ENCODE measurements at places on chromosomes 6 and 20.
A peak's percentile ranks its signal among the peaks of the same experiment; 100 is the strongest.

- no peak for DNase-seq
These were observed 65.0 kb upstream of the SIRPG start for GRCh38 chr20:1722513-1723050.

- DNase-seq: no peak
These were observed 9.1 kb upstream of the TLDC2 start for GRCh38 chr20:36866681-36867495.

DNA sequence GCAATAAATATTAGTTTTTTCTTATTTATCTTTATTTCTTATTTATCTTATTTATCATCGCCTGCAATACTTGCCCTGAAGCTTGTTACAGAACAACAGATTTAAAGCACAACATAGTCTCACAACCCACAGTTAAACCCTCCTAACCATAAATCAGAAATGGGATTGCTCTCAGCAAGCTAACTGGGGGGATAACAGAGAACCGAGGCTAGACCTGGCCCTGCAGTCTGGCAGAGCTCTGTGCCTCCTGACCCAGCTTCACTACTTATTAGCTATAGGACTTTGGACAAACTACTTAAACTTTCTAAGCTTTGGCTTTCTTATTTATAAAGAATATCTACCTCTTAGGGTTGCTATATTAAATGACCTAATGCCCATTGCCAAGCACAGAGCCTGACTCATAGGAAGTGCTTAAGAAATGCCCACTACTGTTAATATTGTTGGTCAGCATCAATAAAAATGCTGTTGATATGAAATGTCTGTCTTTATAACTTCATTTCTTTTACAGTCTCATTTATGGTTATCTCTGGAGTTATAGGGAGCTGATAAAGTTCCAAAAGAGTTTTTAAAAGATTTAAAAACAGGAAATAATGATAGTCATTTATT is 87.9 kb upstream of the BEND6 start:
- no peak for DNase-seq

GRCh38 chr6:169473663-169474062 is 220.0 kb upstream of the THBS2 start:
- no peak for DNase-seq

DNA sequence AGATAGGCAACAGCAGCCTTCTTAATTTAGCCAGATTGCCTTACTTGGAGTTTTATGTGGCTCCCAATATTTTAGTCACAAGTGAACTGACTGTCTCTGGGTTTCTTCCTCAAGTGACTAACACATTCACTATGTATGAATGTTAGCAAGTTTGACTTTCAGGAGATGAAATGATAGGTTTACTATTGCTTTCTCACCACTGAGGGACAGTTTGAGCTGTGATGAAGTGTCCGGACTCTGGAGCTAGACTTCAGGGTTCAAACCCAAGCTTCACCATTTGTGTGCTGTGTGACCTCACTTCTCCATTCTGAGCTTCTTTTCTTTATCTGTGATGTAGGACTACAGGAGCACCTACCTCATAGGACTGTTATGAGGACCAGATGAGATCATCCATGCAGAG is 8.2 kb downstream of the DHX35 start:
- DNase-seq: no peak

- DNase-seq: no peak
These were observed 72.6 kb upstream of the ZNF184 start for GRCh38 chr6:27545271-27546046.

- DNase-seq: no peak
These were observed 66.9 kb upstream of the KCNK16 start for GRCh38 chr6:39389484-39389767.

DNA sequence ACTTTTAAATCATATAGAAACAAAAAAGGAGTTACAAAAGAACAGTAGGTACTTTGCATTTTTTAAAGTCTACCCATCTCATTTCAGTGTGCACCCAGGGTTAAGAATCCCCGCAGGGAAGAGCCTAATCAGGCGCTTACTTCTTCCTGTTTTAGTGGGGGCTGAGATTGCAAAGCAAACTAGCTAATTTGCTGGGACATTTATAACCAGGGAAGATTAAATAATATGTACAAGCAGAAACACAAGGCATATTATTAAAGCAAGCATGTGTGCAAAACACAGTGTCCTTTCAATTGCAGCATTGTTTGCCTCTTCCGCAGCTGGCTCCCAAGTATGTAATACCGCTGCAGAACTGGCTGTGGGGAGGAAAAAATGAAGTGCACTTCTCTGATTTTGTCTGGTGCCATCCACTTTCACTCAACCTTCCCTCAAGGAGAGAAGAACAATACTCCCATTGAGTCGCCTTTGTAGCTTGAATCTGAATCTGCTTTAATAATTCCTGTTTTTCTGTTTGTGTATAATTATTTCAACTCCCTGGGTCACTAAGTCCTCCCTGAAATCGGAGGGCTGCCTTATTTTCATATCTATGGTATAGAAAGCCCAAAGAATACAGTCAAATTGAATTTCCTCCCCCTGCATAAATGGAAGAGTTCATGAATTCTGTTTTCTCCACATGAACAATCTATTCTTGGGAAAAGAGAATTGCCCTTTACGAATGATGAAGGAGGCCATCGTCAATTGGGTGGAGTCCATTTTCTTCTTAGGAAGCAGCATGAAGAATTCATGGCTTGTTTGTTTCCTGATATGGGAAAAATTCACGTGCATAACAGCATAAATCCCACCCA is 23.3 kb upstream of the BCAS1 start:
- no peak for DNase-seq

DNA sequence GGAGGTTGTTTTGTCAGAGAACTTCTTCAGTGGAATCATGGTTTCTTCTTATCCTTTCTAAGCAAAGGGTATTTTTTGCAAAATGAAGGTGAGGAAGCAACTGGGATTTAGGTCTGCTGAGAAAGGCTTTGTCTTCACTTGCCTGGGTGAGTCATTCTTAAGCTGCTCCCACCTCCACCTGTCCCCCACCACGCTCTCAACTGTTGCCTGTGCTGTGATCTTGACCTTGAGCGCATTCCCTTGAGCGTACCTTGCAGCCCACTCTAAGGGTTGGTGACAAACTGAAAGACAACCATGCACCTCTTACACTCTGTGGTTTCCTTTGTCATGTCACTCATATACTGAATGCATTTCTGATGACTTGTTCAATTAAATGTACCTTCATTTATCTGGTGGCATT is 641.1 kb downstream of the RNF144B start:
- no peak for DNase-seq

GRCh38 chr20:58308680-58309527 is 611 bp upstream of the RAB22A start:
- no peak for DNase-seq

GRCh38 chr6:83062225-83062624 is 3.4 kb downstream of the UBE3D start:
- DNase-seq: no peak

DNA sequence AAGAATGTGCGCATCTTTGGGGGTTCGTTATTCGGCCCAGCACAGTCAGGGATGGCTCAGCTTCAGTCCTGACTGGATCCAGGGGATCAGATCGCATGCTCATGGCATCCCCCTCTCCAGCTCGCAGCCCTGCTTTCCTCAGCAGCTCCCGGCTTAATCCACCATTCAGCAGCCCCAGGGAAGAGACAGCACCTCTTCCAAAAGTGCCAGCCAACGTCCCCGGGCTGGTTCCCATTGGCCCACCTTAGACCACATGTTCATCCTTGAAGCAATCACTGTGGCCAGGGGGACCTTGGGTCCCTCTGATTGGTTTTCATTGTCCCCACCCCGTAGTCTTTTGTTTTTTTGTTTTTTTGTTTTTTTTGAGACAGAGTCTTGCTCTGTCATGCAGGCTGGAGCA is 188.7 kb downstream of the ZMYND8 start:
- DNase-seq: no peak

- no peak for DNase-seq
These were observed 10.6 kb downstream of the NRN1 start for GRCh38 chr6:5995949-5996713.

DNA sequence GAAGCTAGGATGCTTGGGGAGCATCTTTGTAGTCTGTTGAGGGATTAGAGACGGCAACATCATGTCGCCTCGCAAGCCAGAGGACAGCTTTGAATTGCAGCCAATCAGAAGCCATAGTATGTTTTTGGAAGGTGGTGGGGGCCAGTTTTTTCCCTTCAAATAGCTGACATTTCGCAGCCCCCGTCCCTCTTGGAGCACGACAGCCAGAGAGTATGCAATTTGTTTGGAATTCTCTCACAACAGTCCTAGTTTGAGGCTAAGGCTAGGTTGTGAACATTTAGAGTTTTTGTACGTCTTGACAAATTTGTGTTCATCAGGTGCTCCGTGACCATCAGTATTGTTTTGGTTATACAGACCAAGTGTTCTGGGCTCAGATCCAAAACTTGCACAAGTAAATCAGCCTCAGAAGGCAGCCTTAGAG is 83.3 kb downstream of the PLCB1 start:
- no peak for DNase-seq

- DNase-seq: no peak
These were observed 49.8 kb downstream of the MAP3K7 start for GRCh38 chr6:90537027-90537426.

- DNase-seq: no peak
These were observed 49.5 kb upstream of the CCN6 start for GRCh38 chr6:112004201-112005012.

DNA sequence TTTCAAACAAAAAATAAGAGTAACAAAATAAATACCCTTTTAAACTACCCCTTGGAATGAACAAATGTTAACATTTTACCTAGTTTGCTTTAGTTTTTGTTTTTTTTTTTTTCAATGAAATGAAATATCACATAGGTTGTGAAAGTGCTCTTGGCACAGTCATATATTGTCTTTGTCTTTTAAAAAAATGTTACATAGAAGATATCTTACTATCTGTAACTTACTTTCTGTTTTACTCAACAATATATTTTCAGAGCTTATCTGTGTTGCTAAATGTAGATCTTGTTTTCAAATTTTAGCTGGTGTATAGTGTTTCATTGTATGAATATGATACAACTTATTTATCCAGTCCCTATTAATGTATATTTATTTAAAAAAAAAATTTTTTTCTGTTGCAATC is 8.6 kb downstream of the CEP57L1 start:
- DNase-seq: no peak

GRCh38 chr6:21323577-21323976 is 270.0 kb upstream of the SOX4 start:
- no peak for DNase-seq

- no peak for DNase-seq
These were observed 35.5 kb downstream of the DHX35 start for GRCh38 chr20:38997622-38998021.

DNA sequence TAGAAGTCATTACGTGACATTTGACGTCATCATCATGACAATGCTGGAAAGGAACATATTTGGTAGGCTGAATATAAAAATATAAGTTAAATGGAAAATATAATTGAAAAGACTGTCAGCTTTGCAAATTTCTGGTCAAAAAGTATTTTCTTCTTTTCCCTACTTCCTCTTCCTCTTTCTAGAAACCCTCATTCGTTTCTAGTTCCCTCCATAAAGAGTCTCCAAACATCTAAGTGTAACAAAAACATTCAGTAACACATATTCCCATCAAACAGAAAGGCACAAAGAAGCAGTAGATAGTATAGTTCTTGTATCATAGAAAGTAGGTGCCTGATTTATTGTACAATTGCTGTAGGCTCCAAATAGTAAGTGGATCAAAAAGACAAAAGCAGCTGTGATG is 150.8 kb upstream of the FAM83B start:
- no peak for DNase-seq

DNA sequence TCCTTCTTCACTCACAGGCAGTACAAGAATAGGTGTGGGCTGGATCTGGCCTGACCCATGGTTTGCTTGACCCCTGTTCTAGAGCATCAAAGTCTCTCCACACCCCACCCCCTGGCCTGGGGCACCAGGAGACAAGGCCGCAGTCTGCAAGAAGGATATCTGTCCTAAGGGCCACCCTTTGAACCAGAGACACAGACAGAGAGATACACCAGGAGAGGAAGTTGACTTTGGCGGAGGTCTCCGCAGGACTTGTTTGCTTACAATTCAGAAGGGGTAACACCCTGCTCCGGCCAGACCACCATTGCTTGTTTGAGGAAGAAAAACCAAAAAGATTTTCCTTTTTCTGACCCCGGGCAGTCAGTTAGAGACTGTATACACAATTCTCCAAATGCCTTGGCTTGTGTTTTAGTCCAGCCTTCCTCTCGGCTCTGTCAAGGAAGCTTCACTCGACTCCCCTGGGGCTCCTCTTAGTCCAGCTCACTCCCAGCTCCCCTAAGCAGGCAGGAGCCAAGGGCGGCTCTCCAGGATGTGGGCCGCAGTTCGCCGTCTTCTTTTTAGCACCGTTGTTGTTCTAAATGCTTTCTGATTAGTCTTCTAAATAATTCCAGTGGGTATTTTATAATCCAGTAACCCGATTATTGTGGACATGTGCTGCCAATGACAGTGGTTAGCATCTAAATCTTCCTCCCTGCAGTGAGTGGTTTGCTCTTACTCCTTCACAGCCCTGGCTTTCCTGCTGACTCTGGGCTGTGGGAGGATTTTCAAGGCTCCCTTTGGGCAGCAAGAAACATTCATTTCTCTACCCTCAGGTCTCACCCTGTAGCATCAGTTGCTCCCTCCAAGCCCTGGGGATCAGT is 58.6 kb upstream of the MRPS10 start:
- DNase-seq: no peak

DNA sequence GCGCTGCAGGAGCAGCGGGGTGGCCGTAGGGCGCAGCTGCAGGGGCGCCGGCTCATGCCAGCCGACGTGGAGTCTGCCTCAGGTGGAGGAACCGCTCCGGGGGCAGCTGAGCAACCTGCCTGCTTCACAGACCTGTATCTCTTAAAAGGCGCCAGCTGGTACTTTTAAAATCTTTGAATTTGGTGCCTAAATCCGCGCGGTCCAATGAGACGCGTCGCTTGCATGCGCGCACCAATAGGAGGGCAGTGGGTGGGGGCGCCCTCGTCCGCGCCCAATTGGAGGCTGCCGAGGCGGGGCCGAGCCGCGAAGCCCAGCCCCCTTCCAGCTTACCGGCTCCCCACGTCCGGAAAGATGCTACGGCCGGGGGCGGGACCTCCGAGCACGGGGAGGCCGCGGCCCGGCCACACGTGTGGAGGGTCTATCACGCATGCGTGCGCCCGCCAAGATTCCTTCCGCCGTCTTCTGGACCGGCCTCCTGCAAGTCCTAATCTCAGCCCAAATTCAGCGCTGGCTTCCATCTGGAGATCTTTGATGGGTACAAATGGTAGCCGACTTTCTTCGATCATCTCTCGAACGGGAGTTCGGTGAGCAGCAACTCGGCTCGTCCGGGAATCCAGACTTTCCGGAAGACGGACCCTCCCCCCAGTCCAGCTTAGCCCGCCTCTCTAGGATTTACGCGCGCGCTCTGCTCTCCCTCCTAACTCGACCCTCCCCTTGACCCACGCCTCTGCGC is at the start of gene FBXO5:
TSS of gene FBXO5 (minus strand) at position 138 of the 733 bp plus-strand sequence. CDS start at position 56, 82 bp downstream.
- DNase-seq: peak; percentile 99

All from immature natural killer cell (primary cell).